NCI-H1930 (cell line): ENCODE measurements at places on chromosomes 2 and 18.

GRCh38 chr2:217631115-217631514 is 371.7 kb downstream of the TNS1 start:
- no peak for DNase-seq

GRCh38 chr2:224930124-224930523 is 112.1 kb downstream of the DOCK10 start:
- DNase-seq = no peak

DNA sequence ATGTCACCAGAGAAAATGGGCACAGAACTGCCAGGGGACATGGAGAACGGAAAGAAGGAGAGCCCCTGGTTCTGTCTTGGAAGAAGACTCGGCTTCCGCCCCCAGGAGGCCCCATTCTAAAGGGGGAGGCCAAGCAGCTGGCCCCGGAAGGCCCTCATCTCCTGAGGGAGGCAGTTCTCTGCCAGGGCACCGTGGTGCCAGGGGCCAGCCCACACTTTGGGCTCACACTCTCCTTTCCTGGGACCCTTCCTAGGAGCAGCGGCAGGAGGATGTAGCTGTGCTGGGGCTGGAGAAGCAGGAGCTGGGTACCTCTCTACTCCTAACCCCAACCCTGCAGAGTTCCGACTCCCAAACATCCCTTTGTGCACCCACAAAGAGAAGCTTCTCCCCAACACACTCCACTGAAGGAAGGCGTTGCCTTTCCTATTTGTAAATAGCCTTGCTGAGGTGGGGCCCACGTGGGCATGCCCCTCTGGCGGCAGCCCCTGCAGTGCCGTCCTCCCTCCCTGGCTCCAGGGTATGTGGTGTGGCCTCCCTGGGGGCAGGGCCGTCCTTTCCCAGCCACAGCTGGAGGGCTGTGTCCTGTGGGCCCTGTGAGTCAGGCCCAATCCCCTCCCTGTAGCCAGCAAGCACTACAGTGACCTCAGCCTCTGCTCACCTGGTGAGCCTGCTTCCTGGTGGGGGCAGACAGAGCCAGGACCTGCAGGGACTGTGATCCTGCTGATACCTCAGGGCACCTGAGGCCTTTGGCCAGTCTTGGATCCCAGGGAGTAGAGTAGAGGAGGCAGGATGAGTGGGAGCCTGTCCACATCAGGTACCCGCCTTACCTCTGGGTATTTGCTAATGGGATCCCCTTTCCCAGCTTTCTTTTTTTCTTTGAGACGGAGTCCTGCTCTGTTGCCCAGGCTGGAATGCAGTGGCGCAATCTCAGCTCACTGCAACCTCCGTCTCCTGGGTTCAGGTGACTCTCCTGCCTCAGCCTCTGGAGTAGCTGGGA is 26.6 kb downstream of the ZFP36L2 start:
- no peak for DNase-seq

DNA sequence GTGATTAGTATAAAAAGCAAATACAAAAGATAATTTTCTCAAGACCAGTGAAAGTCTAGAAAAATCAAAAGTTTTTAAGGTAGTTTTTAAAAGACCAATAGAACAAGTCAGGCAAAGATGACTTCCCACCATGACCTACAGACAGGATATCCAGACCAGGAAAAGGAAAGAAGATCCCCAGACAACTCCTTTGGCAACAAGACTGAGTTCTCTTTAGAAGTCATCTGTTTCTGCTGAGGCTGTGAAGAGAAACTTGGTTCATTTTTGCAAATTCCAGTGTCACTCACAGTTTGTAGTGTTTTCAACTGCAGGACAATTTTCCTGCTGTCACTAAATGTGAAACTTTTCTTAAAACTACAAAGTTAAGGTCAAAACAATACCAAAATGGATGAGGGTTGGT is 240.9 kb upstream of the SIX2 start:
- DNase-seq = no peak

- DNase-seq = no peak
These were observed 48.1 kb downstream of the ACOXL start for GRCh38 chr2:110780461-110780860.

DNA sequence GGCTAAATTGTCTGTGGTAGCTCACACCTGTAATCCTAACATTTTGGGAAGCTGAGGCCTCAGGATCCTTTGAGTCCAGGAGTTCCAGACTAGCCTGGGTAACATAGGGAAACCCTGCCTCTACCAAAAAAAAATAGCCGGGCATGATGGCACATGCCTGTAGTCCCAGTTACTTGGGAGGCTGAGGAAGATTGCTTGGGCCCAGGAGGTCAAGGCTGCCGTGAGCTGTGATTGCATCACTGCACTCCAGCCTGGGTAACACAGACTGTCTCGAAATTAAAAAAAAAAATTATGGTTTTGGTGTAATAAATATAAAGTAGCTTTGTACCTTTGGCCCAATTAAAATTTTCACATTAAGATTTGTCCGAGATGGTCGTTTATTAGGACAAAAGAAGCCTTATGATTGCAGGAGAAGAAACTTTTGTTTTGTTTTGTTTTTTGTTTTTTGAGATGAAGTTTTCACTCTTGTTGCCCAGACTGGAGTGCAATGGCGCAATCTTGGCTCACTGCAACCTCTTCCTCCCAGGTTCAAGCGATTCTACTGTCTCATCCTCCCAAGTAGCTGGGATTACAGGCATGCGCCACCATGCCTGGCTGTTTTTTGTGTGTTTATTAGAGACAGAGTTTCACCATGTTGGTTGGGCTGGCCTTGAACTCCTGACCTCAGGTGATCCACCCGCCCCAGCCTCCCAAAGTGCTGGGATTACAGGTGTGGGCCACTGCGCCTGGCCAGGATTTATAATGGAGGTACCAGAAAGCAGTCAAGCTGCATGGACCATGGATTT is 4.1 kb downstream of the MTA3 start:
- DNase-seq = no peak

DNA sequence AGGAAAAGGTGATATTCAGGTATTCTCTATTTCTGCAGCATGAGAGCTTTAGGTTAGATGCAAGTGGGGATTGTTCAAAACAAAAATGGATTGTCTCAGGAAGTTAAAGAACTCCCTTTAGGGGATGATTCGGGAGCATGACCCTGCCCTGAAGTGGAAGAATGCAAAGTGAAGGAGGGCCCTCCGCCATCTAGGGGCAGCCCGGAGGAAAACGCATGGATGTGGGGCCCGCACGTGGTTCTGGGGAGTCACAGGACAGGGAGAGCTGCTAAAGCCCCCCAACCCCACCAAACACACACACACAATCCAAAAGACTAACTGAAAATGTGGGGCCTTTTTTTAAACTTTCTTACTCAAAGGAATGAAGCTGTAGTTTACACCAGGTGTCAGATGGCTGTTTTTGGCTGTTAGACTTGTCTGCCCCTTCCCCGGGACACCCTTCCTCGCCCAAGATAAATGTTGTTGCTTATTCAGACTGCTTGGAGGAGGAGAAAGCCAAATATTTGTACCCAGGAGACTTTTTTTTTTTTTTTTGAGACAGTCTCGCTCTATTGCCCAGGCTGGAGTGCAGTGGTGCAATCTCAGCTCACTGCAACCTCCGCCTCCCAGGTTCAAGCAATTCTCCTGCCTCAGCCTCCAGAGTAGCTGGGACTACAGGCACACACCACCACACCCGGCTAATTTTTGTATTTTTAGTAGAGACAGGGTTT is 78.8 kb downstream of the HNRNPLL start:
- DNase-seq = no peak

- no peak for DNase-seq
These were observed 166.6 kb downstream of the FAM210A start for GRCh38 chr18:13559754-13560153.

DNA sequence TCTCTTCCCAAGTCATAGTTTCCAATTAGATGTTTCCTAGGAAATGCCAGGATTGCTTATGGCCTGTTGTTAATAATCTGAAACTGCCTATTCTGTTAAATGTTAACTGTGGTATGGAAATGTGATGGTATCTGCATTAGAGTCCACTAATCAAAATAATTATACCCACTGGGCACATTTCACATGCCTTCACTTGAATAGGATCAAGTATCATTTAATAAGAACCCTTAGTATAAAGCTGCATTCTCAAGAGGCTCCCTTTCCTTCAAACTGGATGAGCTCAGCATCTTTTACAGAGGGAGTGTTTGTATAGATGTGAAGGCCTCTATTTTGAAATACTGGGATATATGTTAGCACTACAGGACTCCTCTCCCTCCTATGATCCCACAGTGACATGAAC is 477.2 kb upstream of the VRK2 start:
- DNase-seq = no peak

GRCh38 chr2:239768907-239769553 is 256.1 kb downstream of the NDUFA10 start:
- no peak for DNase-seq

- DNase-seq = no peak
These were observed 57.1 kb downstream of the LONRF2 start for GRCh38 chr2:100265226-100265625.
